Activated CD4-positive, alpha-beta memory T cell treated with anti-CD3 and anti-CD28 coated beads for 36 hours (primary cell): ENCODE measurements at places on chromosomes 1 and 21.

GRCh38 chr1:39711966-39712340, 20.7 kb upstream of the HPCAL4 start:
- DNase-seq = no peak

- peak; percentile 62 for DNase-seq
These were observed 758 bp downstream of the RAD54L start for GRCh38 chr1:46248122-46248920.

DNA sequence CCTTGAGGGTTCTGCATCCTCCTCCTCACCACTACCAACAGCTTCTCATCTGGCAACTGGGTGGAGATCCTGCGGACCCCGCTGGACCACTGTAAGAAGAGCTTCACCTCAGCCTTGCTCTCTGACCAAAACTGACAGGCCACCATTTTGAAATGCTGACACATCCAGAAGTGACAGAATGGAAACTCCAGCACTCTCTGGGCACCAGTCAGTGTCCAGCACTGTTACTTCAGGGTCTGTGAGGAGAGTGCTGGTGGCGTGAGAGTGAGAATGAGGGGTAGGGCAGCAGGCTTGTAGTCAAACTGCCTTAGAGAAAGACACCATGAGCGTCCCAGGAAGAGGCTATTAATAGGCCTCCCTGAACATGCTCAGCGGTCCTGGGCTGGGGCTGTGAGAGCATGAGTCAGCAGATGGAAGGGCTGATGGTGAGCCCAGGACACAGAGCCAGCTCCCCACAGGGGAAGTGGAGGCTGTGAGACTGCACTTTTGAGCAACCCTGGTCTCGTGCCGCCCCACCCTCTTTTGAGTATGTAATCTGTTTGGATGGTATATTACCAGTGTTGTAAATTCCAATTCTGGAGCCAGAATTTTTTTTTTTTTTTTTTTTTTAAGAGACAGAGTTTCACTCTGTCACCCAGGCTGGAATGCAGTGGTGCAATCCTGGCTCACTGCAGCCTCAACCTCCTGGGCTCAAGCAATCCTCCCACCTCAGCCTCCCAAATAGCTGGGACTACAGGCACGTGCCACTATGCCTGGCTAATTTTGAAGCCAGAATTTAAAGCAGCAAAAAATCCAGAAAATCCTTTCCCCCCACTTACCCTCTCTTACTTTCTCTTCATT, 34.4 kb upstream of the SLC30A1 start:
- DNase-seq = no peak

GRCh38 chr1:156805766-156806511, 10.7 kb downstream of the SH2D2A start:
- DNase-seq = no peak

GRCh38 chr1:9078015-9078751, 8.7 kb upstream of the SLC2A5 start:
- DNase-seq = peak; percentile 31

GRCh38 chr1:160704250-160704649, 7.4 kb downstream of the CD48 start:
- DNase-seq = no peak

- no peak for DNase-seq
These were observed 727.6 kb downstream of the PTPRU start for GRCh38 chr1:29963946-29964345.

GRCh38 chr1:83970114-83970513, 28.8 kb downstream of the TTLL7 start:
- no peak for DNase-seq

- DNase-seq = no peak
These were observed 23.7 kb downstream of the PSMG1 start for GRCh38 chr21:39159342-39160063.

DNA sequence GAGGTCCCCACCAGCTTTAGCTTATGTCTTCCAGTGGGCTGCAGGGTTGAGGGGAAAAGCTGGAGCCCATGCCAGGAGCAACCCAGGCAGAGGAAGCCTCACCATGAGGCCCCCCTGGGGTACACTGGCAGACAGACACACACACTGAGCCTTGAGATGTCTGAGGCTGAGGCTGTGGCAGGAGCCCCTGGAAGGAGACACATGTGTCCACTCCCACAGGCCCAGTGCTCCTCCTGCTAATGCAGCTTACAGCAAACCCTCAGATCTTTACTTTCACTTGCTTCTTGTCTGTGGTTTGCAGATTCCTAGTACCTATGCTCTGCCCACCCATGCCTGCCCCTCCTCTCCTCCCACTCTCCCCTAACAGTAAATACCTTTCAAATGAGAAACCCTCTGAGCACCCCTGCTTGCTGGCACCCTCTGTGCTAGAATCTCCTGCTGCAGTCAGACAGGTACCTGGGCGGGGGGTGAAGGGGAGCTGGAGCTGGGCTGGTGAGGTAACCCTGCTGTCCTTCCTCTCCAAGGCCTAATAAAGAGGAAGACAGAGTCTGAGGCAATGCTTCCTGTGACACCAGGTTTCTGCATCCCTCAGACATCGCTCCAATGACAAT, 63.4 kb upstream of the NEK2 start:
- peak; percentile 43 for DNase-seq

DNA sequence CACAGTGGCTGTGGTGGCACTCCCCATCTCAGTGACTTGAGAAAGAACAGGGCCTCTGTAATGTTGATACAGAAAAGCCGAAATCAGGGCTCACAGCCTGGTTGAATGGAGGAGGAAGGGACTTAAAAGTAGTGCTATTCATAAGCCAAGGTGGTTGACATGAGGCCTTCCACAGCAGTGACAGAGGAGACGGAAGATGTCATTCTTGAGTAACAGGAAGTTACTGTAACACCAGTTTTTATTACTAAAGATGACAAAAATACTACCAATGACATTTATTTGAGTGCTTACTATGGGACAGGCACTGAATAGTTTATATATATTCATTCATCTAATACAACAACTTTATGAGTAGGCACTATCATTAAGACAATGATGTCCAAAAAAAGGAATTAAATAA, 52.8 kb upstream of the GNG12 start:
- no peak for DNase-seq

DNA sequence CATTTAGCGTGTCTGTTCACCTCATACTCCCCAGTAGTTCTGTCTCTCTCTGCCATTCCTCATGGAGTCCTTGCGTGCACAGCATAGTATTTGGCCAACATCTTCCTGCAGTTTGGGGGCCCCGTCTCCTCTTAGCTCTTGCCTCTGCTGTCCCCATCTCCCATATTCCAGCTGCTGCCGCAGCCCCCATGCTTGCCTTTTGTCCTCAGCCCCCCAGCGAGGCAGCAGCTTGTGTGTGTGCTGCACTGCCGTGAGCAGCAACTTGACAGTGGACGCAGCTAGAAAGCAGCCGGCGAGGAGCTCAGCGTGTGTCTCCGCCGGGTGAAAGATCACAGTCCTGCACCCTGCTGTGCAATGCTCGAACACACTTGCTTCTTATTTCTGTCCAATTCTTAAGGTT, 164.2 kb upstream of the COL6A1 start:
- no peak for DNase-seq

DNA sequence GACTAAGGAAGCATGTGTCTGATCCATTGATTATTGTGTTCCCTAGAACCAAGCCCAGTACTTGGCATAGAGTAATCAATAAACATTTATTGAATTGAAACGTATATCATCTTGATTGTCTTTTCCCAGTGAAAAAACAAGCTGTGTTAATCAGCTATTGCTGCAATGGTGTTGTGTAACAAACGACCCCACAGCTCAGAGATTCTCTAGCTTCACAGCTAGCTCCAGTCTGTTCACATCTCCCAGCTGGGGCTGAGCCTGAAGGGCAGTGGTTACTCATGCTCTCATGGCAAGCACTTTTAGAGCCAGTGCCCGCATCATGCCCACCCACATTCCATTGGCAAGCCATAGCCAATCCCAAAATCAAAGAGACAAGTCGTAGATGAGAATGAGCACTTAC, 237.4 kb upstream of the RAB4A start:
- no peak for DNase-seq

DNA sequence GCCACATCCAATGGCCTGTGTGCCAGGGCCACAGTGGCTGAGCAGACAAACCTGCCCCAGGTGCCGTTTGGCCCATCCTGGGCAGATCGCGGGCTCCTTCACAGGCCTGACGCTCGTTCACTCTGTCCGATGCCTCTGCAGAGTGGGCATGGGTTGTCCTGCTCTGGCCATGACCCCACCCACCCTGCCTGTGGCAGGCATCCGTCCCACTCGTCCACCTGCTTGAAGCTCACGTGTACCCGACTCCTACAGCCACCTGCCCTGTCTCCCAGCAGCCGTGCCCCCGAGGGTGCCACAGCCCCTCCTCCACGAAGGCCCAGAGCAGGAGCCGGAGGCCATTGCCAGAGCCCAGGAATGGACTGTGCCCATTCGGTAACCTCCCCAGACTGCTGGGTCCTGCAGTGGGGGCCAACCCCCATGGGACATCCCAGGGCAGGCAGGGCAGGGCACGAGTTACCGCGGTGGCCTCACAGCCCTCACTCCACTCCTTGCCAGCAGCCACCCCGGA, 41.9 kb downstream of the TRIM11 start:
- no peak for DNase-seq

DNA sequence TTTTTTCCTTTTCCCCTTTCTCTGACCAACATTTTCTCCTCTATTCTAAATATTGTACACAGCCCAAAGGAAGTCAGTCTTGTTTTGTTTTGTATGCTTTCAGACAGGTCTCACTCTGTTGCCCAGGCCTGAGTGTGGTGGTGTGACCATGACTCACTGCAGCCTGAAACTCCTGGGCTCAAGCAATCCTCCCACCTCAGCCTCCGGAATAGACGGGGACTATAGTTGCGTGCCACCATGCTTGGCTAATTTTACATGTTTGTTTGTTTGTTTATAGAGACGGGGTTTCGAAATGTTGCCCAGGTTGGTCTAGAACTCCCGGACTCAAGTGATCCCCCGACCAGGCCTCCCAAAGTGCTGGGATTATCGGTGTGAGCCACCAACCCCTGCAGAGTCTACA, 72.8 kb downstream of the NRIP1 start:
- DNase-seq = no peak

GRCh38 chr21:38219049-38219628, 37.7 kb upstream of the KCNJ15 start:
- peak; percentile 69 for DNase-seq

GRCh38 chr1:230287674-230288315, 138.3 kb downstream of the PGBD5 start:
- no peak for DNase-seq

GRCh38 chr1:10179406-10180091, 30.8 kb upstream of the KIF1B start:
- no peak for DNase-seq

- DNase-seq = no peak
These were observed 240.5 kb downstream of the RPS6KC1 start for GRCh38 chr1:213291526-213291925.
